ENCODE measurements at places on chromosomes 2 and 18.

- no peak for DNase-seq
Measured at GRCh38 chr2:8508766-8509165, 173.1 kb upstream of the ID2 start.

DNA sequence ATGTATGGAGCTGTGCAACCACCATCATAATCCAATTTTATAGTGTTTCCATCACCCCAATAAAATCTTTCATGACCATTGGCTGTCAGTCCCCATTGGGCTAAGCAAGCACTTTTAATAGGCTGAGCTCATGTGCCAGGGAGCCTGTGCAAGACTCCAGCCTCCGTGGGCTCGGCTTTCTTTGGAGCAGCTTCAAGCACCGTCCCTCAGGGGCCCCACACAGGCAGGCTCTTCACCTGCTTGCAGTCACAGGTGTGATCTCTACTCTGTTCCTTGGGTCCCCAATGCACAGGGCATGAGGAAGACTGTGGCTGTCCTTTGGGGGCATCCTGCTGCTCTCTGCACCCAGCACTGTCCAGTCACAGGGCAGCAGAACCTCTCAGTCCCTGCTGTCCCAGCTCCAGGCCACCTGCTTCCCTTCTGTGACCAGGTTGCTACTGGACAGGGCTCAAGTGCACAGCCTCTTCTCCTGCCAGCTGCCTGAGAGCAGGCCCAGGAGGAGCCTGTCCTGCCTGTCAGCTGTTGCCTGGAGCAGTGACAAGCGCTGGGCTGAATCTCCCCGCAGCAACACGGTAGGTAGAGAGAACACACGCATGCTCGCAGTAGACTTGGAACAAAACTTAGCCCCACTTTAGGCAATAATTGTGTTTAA lies 40.7 kb upstream of the TMEM131 start:
- DNase-seq: no peak

- peak; percentile 53 for DNase-seq
Measured at GRCh38 chr2:69514406-69514805, 77.2 kb upstream of the NFU1 start.

DNA sequence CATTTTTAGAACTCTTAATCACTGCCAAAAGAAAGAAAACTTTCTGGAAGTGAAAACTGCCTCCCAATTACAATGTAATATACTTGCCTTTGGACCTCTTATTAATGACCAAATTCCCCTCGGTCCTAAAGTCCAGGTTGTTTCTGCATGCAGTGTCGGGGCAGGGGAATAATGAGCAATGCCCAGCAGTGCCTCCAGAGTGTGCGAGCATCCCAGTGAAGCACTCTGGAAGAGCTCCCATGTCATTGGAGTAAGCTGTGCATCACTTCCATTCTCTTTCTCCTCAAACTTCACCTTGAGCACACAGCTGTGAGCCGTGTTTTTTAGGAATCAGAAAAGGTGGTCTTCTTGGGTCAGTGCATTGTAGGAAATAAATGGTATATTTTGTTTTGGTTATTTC lies 107.1 kb downstream of the SH3RF3 start:
- DNase-seq: no peak

GRCh38 chr2:235979037-235979436 lies 189.1 kb downstream of the GBX2 start:
- no peak for DNase-seq
